ENCODE measurements at places on chromosomes 3 and 15.
A peak's percentile ranks its signal among the peaks of the same experiment; 100 is the strongest.

DNA sequence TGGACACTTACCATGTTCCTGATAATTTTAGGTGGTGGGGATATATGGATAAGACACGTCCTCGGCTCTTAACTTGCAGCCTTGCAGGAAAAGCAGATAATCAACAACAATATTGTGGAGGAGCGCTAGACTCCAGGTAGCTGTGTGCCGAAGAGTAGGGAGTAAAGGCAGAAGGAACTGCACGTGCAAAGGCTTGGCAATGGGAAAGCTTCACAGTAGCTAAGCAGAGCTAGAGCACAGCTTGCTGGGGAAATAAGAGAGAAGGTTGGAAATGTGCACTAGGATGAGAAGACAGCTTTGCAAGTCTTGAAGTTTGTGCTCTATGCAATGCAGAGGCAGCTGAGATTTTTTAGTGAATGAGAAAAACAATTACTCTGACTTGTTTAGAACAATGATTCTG, 12.4 kb downstream of the PSMA4 start:
- no peak for DNase-seq

GRCh38 chr15:73530649-73531048, 87.7 kb downstream of the REC114 start:
- DNase-seq: no peak

DNA sequence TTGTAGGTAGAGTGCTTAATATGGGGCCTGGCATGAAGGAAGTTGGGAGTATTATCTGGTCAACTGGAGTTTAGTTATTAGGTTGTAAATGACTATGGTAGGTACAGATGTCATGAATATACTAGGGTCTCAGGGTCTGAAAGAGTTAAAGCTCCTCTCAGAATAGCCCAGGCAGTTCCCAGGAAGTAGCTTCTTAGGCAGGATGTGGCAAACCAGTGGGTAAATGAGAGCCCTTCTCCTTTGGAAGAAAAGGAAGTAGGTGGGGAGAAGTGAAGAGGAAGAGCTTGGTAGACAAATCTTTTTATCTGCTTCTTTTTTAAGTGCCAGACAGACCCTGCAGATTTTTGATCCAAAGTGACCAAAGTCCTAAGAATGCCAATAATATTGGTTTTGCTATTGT, 24.5 kb downstream of the MAP2K1 start:
- DNase-seq: no peak

DNA sequence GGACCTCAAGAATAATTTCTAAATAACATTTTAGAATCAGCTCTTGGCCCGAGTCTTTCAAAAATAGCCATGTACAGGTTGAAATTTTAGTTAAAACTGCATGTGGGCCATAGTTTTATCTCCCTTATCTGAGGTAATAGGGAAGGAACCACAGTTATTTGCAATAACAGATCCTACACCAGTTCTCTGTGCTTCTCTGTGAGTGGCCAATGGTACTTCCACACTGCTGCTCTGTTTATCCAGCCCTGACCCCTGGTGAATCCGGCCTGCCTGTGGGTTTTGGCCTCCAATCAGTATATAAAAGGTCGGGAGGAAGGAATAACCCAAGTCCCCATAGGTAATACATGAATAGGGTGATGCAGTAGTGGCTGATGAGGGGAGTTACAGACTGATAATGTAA, 48.0 kb upstream of the TNIK start:
- DNase-seq: no peak

DNA sequence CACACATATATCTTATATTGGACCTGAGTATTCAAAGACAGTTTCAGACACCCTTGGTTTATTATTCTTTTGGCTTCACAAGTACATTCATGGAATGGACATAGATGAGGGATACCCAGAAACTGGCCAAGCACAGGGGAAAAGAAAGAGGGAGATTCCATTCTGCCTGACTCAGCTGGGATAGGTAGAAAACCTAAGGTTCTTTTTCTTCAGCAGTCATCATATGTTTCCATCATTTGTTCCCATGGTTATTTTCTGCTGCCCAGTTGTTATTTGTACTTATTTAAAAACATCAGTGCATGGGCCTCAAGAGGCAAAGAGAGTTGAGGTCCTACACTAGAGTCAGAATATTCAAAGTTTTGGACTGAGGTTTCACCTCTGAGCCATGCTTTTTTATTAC, 91.8 kb downstream of the FILIP1L start:
- no peak for DNase-seq

GRCh38 chr15:72199721-72200212, 2.2 kb upstream of the GRAMD2A start:
- DNase-seq: no peak

DNA sequence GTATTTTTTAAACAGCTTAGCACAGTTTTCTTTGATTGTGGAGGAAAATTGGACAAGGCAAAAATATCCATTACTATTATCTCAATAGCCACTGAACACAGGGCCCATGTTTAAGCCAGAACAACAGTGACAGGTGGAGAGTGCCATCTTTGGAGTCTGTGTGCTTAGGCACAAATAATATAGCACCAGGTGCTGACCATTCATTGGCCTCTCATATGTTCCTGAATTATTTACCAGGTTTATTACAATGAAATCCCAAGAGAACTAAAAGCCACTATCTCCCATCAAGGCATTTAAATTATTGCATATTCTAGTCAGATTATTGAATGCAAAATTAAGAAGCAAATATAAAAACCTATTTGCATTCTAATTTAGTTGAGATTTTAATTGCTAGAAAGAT, 39.6 kb downstream of the GPR156 start:
- DNase-seq: no peak

- no peak for DNase-seq
Observed at GRCh38 chr15:34768530-34768929, 13.7 kb upstream of the GJD2 start.

DNA sequence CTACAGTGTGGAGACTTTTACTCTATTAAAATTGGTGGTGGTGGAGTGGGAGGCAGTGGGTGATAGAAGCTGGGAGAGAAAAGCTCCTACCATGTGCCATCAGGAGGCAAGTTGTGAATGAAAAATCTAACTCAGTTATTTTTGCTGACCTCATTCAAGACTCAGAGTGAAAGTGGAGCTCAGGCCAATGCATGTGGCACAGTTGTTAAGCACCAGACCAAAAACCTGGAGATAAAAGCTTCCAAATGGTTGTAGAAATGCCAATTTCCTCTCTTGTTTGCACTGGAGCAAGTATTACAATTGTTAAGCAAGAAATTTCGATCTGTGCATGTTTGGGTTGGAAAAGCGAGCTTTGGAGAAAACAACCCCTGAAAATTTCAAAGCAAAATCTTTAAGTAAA, 81.5 kb upstream of the PRICKLE2 start:
- DNase-seq: no peak

- DNase-seq: no peak
Observed at GRCh38 chr15:65263313-65263712, 23.4 kb downstream of the PARP16 start.

- no peak for DNase-seq
Observed at GRCh38 chr3:13475871-13476590, 4.1 kb upstream of the HDAC11 start.

DNA sequence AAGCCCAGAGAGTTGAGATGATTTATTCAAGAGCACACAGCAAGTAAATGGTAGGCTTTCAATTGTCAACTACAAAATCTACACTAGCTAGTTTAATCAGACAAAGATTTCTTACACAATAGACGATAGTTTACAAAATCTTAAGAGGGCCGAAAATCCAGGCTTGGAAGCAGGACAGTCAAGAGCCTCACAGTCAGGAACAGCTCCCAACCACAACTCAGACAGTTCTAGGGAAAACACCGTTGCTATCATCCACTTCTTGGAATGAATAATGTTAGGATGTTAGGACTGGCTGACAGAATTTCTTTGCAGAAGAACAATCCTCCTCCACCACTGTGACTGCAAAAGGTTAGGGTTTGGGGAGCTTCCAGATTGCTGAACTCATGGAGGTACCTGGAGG, 290.8 kb upstream of the ZPLD1 start:
- no peak for DNase-seq

- peak; percentile 52 for DNase-seq
Observed at GRCh38 chr3:81728766-81729544, 32.5 kb downstream of the GBE1 start.

DNA sequence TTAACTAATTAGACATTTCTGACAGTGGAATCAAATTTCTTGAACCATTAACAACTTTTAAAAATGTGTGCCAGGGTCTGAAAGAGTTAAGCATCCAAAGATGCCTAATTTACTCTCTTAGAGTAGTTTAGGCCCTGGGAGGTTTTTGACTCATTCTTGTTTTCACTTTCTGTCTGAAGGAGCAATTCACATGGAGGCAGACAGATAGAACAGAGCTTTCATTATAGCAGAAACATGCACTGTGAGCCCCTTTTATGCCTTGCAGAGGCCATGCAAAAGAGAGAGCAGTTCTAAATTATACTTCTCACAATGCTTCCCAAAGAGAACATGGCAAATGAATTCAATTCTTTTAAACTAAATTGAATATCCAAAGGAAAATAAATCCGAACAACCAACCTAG, 554.8 kb downstream of the MFSD1 start:
- DNase-seq: no peak

- DNase-seq: no peak
Observed at GRCh38 chr15:59531066-59531675, 80.4 kb upstream of the GCNT3 start.

DNA sequence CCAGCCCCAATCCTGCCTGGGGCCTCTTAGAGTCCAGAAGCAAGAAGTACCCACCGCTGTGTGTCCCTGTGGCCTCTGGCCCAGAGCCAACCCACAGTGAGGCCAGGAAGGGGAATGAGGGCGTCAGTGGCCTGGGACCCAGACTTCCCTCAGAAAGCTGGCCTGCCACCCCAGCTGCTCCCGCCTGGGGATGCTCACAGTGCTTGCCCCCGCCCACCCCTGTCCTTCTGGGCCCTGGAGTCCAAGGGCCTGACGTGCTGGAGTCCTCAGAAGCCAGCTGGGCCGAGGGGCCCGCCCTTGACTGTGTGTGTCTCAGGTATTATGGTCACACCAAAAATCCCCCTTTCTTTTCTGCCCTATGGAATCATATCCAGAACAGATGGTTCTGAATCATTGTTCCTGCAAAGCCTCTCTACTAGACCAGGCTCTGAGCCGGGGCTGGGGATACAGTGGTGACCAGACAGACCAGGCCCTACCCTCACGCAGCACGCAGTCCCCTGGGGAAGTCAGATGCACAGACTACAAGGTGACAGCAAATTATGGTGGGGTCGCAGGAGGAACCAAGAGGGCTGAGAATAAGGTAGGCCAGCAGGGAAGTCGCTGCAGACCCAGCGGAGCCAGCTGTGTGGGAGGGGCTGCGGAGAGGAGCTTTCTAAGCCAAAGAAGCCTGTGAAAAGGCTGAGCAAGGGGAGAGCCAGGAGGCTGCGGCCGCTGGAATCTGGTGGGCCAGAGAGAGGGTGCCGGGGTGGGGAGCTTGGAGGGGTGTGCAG, 99.1 kb downstream of the VGLL4 start:
- no peak for DNase-seq

- DNase-seq: no peak
Observed at GRCh38 chr15:64379216-64379960, 1.9 kb downstream of the PCLAF start.

GRCh38 chr15:50257332-50257731, 8.2 kb downstream of the HDC start:
- DNase-seq: no peak

GRCh38 chr3:149494022-149494758, 19.7 kb downstream of the TM4SF4 start:
- DNase-seq: no peak

DNA sequence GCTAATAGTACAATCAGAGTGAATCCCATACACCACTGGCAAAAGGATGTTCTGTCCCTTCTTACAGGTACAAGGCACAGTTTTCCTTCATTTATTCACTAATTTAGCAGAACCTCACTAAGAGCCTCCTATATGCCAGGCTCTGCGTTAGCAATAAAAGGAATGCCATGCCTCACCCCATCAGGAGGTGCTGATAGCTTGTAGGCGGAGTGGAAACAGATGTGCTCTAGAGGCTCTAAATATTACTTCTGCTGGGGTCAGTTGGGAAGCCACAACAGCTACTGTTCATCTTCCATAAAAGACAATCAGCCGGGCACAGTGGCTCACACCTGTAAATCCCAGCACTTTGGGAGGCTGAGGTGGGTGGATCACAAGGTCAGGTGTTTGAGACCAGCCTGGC, 24.4 kb downstream of the MLH1 start:
- DNase-seq: no peak

DNA sequence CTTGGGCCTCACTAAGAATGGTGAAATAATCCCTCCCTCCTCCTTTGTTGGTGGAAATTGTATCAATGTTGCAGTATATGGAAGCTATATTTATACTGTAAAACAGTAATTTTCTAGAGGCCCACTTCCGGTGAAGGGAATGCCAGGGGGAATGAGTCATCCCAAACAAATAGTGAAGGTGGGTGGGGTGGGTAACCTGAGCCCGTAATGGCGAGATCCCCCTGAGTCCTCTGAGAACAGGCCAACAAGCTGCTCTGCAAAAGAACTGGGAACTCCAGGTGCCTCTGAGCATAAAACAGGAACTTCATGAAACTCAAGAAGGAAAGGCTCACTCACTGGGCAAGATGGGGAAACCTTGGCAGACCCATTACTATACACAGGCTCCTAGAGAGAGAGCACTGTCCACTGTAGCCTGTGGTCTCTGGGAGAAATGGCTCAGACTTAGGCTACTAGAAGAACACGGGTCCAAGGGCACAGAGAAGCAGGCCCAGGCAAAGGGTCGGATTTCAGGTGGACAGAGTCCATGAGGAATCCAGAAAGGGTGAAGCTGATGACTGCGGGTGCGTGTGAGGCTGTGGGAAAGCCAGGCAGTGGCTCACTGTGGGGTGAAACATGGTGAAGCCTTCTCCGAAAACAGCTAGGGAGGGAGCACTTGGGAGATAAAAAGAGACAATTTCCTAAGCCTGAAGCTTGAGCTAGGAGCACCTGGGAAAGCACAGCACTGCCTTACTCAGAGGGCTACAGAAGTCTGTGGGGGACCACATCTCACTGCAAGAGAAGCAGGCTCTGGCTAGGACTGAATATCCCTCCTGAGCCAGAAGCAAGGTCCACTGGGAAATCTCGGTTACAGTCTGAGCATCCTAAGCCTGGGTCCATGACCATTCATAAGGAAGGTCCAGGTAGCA, 19.8 kb downstream of the LARP6 start:
- no peak for DNase-seq

DNA sequence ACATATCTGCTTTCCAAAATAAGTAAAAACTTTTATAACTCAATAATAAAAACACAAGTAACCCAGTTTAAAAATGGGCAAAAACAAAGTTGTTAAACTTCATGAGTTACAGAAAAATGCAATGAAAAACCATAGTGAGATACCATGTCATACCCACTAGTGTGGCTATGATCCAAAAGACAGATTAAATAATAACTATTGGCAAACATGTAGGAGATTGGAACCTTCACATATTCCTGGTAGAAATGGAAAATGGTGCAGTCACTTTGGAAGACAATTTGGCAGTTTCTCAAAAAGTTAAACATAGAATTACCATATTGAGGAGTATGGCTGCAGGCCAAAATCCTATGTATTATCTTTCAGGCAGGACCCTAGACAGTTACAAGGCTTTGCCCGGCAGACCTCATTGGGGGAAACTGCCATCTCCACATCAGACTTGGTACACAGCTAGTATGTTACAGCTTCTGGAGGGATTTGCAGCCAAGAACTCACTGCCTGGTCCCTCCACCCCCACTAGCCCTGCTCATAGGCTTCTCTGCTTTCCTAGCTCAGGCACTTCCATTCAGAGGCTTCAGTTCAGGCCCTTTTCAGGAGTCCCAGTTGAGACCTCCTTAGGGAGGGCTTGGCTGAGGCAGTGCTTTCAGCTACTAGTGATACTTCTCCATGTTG, 147.8 kb downstream of the NEK10 start:
- no peak for DNase-seq

Measured in HS-5 (cell line).